Stimulated activated naive CD8-positive, alpha-beta T cell treated with anti-CD3 and anti-CD28 coated beads, Interleukin-15, Interleukin-2, amounts not matched to agents 100 U/mL and 50 U/mL, for 24 hours (primary cell): ENCODE measurements at places on chromosomes 7 and 10.

DNA sequence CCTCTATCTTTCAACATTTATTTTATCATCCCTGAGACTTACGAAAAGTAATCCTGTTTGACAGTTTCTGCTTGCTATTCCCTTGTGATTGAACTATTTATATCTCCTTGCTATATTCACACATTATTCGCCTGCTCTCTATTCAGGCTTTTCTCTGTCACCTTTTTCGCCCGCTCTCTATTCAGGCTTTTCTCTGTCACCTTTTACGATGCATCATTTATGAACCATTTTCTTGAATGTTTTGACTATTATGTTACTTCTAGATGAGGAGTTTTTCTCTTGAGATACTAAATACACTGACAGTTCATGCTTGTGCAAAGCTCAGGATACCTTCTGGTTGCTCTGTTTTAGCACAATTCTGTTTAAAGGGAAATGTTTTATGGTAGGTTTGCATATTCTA is 143.3 kb upstream of the VSTM2A start:
- DNase-seq, result no peak

DNA sequence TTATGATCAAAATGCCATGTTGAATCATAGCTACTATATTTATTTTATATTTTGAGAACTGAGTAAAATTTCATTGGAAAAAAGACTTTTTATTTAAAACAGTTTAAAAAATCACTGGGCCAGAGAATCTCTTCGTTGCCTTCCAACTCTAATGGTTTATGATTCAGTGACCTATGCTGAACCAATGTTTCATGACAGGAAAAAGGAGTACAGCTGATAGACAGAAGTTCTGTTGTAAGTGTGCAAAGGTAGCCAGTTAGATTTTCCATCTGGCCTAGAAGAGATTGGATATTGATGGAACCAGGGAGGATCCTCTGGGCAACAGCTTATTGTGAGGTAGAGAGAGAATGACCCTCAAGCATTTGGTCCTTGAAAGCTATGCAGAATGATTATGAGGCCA is 745.8 kb downstream of the SUGCT start:
- no peak for DNase-seq

GRCh38 chr7:112537822-112538387 is 57.1 kb downstream of the LSMEM1 start:
- no peak for DNase-seq

GRCh38 chr7:111076205-111076604 is 14.7 kb upstream of the LRRN3 start:
- DNase-seq, result peak; percentile 47

DNA sequence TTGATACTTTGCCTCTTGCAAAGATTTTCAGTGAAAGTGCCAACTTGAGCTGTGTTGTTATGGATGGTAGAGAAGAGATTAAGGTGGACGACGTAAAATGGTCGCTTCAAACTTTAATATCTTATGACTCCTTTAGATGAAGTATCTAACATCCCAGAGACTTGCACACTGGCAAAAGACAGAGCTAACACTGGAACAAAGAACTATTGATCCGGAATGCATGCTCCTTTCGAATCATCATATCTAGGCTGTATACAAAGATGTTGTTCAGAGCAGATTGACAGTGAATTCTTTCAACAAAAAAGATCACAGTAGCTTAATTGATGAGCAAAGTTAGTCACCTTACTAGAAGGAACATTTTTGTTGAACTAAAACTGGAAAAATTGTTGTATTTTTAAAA is 592.7 kb downstream of the NXPH1 start:
- DNase-seq, result no peak

DNA sequence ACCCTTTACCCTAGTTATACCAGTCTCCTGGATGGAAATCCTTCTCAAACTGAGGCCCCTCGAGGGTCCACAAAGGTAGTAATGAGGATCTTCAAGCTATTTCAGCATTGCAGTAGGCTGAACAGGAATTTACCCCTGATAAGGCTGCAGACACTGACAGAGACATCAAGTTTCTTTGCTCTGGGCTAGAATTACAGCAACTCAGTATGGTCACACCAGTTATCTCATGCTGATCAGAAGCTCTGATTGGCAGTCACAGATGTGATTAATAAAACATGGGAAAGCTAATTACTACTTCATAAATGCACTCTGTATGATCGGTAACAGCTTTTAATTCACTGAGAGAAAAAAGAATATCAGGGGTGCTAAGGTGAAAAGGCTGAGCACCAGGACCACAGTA is 30.6 kb downstream of the FAM204A start:
- no peak for DNase-seq

DNA sequence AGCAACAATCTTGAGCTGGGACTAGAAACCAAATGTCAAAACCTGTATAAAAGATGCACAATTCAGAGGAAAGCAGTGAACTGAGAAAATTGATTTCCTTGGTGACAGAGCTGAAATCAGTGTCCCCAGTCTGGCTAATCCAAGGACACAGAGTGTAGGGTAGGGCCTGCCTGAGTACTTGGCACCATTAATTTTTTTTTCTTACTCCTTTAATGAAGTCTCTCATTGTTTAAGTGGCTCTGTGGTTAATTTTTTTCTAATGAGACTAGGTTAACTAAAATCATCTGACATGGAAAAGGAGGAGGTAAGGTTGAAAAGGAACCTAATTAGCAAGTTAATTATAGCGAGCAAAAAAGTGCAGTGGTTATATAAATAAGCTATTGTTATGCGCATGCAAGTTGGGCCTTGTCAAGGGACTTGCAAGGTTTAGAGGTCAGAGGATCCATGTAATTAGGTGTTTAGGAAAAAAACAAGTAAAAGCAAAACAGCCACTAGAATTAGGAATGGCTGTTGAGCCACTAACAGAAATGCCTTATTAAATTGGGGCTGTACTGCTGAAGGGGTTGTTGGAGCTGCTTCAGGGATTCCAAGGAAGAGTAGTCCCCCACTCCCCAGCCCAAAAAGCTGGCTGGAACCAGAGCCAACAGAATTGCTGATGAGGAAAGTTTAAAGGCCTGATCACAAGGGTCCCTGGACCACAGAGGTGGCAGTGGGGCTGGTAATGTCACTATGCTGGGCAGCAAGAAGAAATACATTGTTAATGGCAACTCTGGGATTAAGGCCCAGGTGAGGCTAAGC is 58.9 kb upstream of the STRIP2 start:
- no peak for DNase-seq

DNA sequence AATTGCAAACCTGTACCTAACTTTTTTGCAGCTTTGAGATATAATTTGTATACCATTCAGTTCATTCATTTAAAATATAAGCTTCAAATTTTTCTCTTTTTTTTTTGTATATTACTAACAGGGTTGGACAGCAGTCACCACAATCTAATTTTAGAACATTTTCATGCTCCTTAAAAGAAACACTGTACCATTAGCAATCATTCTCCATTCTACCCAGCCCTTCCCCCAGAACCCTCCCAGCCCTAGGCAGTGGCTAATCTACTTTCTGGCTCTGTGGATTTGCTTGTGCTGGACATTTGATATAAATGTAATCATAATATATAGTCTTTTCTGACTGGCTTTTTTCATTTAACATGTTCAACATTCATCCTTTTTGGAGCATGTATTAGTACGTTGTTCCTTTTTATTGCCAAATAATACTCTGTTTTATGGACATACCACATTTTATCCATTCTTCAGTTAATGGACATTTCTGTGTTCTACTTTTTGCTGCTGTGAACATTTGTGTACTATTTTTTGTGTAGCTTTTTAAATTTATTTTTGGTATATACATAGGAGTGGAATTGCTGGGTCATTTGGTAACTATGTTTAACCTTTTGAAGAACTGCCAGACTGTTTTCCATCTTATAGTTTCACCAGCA is 40.9 kb upstream of the ST7 start:
- no peak for DNase-seq

- DNase-seq, result no peak
These were observed 169.7 kb downstream of the RNLS start for GRCh38 chr10:88413412-88413811.

DNA sequence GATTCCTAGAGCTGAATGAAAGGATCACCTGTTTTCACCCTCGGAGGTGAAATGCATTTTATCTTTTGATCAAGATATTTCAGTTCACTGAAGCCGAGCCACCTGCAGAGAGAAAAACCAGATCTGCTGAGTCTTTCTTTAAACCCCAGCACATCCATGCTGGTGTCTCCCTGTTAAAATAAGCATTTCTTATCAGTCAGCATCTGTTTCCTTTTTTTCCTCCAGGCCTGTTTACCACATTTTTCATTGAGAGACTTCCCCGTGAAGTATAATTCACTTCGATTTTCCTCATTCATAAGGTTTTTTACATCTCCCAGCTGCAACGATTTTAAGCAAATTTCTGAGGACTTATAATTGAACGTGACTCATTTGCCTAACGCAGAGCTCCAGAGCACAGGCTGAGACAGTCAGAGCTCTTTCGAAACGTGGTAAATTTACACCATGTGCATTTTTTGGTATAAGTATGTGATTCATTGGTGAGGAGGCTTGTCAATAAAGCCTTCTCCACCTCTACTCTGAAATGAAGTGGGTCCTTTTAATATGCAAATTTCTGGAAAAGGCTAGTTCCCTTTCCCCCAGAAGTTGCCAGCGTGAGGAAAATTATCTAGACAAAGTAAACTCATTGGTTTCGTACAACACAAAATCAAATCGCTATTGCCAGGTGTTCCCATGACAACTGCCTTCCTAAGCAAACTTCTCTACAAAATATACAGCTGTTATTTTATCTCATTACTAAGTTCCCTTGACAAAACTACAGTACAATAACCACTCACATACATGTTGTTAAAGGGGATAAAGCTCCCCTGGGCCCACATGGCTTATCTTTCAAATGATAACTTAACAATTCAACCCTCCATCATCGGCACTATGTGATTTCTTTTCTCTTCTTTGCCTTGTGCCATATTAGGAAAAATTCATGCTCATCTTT is 374.8 kb upstream of the AKR1E2 start:
- no peak for DNase-seq

DNA sequence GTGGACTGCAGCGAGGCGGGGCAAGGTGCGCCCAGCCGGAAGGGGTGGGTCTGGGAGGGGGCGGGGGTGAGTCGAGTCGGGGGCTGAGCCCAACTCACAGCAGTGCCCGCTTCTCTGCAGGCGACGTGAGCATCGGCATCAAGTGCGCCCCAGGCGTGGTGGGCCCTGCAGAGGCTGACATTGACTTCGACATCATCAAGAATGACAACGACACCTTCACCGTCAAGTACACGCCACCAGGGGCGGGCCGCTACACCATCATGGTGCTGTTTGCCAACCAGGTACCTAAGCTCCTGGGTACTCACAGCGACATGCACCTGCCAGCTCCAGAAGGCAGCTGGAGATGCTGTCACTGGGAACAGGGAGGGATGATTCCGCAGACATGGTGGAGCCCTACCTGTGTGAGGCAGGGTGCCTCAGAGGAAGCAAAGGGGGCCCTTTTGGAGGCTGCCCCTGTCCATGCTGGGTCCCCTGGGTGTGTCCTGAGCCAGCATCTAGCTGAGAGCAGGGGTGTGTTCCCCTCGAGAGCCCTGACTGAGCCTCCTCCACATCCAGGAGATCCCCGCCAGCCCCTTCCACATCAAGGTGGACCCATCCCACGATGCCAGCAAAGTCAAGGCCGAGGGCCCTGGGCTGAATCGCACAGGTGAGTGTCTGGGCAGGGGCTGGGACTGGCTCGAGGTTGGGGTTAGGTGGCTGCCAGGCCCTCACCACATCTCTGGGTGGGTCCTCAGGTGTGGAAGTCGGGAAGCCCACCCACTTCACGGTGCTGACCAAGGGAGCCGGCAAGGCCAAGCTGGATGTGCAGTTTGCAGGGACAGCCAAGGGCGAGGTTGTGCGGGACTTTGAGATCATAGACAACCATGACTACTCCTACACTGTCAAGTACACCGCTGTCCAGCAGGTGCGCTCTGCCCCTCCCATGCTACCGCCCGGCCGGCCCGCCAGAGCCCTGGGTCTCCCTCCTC is 12.8 kb downstream of the FLNC start:
- no peak for DNase-seq

- no peak for DNase-seq
These were observed 43.0 kb downstream of the COL13A1 start for GRCh38 chr10:69844698-69845097.

GRCh38 chr7:37740398-37740797 is 56.8 kb downstream of the GPR141 start:
- no peak for DNase-seq

DNA sequence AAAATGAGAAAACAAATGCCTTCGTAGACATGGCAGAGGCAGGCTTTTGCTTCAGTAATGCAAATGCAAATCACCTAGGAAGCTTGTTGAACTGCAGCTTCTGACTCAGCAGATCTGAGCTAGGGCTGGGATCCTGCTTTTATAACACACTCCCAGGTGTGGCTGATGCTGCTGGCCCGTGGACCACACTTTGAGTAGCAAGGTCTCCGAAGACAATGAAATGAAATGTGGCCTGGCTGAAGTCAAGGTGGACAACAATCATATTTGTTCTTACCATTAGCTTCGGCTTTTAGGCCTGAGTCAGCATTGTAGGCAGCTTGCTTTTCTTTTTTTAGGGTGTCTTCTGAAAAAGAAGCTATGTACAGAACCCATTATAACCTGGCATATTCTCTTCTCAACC is 26.3 kb downstream of the COL17A1 start:
- DNase-seq, result no peak

- DNase-seq, result no peak
These were observed 387.5 kb upstream of the GALNT17 start for GRCh38 chr7:70744492-70744891.

- no peak for DNase-seq
These were observed 2.3 kb downstream of the LLCFC1 start for GRCh38 chr7:142941541-142941940.

DNA sequence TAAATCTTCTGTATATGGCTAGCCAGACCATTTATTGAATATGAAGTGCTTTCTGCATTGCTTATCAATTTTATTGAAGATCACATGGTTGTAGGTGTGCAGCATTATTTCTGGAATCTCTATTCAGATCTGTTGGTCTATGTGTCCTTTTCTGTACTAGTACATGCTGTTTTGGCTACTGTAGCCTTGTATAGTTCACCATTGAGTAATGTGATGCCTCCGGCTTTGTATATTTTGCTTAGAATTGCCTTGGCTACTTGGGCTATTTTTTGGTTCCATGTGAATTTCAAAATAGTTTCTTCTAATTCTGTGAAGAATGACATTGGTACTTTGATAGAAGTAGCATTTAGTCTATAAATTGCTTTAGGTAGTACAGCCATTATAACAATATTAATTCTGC is 1187.2 kb downstream of the XPNPEP1 start:
- DNase-seq, result no peak
